ENCODE measurements at places on chromosomes 3 and 15. TPM values are rescaled to one million over a fixed set of nuclear protein-coding genes. Genes with fewer than 3 reads are reported as not detected.

The TGM4 gene
- total RNA-seq, result not detected

The SLC38A3 gene
- not detected for total RNA-seq

The LYZL4 gene
- total RNA-seq, result not detected

The LAMB2 gene
- total RNA-seq, result 56.8 TPM

The RAD51 gene
- 15.7 TPM for total RNA-seq

The IQCF5 gene
- not detected for total RNA-seq

The MYRIP gene
- total RNA-seq, result 0.08 TPM

The CMTM6 gene
- total RNA-seq, result 38.6 TPM

The PIERCE2 gene
- total RNA-seq, result 0.86 TPM

The RPS17 gene
- 4,531 TPM for total RNA-seq

The DNAH12 gene
- 0.05 TPM for total RNA-seq

The SNX22 gene
- 0.18 TPM for total RNA-seq

The RAB5A gene
- total RNA-seq, result 29.7 TPM

The CAMK1 gene
- 0.81 TPM for total RNA-seq

The SLC28A1 gene
- 0.08 TPM for total RNA-seq

The ASB14 gene
- total RNA-seq, result not detected

The MNS1 gene
- 6.8 TPM for total RNA-seq

The EPHA6 gene
- not detected for total RNA-seq

The LRRC58 gene
- total RNA-seq, result 15.7 TPM

The SNX1 gene
- 36.2 TPM for total RNA-seq

The ETV5 gene
- total RNA-seq, result 39.6 TPM

The CA12 gene
- total RNA-seq, result 64.9 TPM

The SPINK8 gene
- total RNA-seq, result not detected

The HIGD2B gene
- total RNA-seq, result 1.0 TPM

The SEMA6D gene
- not detected for total RNA-seq

The CKMT1B gene
- 7.6 TPM for total RNA-seq

The IQSEC1 gene
- total RNA-seq, result 4.8 TPM

The ADAMTS9 gene
- total RNA-seq, result not detected

The ROPN1 gene
- total RNA-seq, result not detected

The PLA2G4D gene
- 0.03 TPM for total RNA-seq

The LMAN1L gene
- total RNA-seq, result not detected

The HEG1 gene
- 0.33 TPM for total RNA-seq

The TERC gene
- total RNA-seq, result 748 TPM

The BCL6 gene
- 12.0 TPM for total RNA-seq

The CD80 gene
- total RNA-seq, result not detected

The PIF1 gene
- total RNA-seq, result 77.4 TPM

The TLR9 gene
- total RNA-seq, result not detected

The HLTF gene
- not detected for total RNA-seq

The RCCD1 gene
- total RNA-seq, result 49.3 TPM

The BCL2A1 gene
- not detected for total RNA-seq

The HDAC11 gene
- 10.6 TPM for total RNA-seq

The GASK1A gene
- total RNA-seq, result not detected

The SPATA12 gene
- 0.05 TPM for total RNA-seq

The CIB2 gene
- 0.44 TPM for total RNA-seq

The CPEB1 gene
- not detected for total RNA-seq

The FOXL2NB gene
- total RNA-seq, result not detected
